ENCODE measurements at places on chromosomes 6 and 20.

GRCh38 chr6:56833127-56833791, 121.6 kb upstream of the BEND6 start:
- no peak for DNase-seq

- DNase-seq: no peak
Measured at GRCh38 chr6:170012037-170012330, 260.6 kb downstream of the ERMARD start.

DNA sequence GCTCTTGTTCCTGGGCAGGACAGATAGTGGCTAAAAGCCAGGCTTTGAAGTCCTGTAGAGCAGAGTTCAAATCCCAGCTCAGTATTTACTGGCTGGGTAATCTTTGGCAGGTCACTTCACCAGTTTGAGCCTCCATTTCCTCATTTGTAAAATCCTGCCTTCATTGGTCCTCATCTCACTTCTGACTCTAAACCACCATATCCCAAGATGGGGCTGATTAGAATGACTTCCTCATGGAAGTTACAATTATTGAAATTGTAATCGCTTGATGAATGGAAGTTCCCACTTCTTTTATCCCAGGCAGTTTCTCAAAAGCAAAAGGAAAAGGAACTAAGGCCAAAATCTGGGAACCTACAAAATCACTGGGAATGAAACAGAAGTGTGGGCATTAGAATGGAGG, 35.9 kb upstream of the B4GALT5 start:
- no peak for DNase-seq

DNA sequence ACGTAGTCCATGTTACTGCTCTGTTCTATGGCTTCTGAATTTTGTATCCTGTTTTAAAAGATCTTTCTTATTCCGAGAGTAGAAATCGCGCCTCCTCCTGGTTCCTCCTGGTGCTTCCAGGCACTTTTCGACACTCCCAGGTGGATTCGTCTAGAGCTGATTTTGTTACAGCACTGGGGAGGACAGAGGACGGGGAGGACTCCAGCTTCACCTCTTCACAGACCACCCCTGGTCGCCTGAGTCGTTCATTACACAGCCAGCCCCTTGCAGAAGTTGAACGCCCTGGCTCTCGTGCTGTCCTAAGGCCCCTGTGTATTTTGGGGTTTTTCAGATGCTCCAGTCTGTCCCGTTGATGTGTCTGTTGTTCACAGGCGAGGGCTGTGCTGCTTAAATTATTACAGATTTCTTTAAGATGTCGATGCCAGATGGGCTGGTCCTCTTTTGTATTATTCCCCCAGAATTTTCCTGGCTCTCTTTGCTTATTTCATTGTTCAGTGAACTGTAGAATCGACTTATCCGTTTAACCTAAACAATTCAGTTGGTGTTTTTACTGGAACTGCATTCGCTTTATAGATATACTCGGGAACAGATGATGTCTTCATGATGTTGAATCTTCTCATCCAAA, 30.5 kb downstream of the COL20A1 start:
- DNase-seq: no peak

- no peak for DNase-seq
Measured at GRCh38 chr6:5537132-5537531, 275.8 kb downstream of the FARS2 start.

GRCh38 chr20:41110930-41111577, 26.3 kb upstream of the PLCG1 start:
- no peak for DNase-seq

DNA sequence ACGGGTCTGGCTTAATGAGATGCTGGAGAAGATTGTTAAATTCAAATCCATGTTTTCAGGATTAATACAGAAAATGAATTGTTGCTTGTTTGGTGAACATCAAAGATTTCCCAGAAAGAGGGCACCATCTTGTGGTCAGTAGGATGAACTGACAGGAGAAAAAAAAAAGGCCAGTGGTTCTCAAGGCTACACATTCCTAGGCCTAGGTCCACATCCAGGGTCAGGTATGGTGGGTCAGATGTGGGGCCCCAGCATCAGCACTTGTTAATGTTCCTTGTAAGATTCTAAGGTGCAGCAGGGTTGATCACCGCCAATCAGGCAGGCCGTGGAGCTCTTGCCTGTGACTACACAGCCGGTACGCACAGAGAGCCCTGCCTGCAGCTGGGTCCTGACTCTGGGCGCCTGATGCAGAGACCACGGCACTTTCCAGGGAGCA, 34.0 kb upstream of the FOXO3 start:
- DNase-seq: no peak

DNA sequence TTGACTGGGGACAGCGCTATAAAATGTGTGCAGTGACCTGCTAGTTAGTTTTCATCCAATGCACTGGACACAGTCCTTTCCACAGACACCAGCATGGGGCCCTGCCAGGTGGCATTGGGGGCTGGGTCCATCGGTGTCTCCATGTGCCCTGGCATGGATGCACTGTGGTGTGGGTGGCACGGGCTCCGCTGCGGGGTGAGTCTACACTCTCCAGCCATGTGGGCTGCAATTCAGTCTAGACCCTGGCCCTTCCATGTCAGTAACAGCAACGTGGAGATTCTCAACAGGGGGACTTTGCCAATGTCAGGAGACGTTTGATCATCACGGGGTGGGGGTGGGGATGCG, 100.0 kb downstream of the RAMACL start:
- no peak for DNase-seq

DNA sequence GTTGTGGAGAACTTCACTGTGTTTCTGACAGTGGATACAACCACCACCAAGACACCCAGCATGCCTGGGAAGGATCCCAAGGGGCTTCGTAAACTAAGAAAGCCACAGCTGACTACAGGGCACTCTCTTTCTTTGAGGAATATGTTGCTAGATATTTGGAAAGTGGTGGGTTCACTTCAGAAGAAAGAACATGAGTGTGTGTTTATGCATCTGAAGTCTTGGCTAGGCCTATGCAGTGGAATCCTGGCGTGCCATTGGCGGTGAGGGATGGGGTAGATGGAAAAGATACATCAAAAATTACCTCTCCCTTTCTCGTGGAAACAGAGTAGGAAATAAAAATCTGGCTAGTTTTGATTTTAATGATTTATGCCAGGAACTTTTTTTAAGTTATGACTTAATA, 187.7 kb downstream of the PDE7B start:
- DNase-seq: no peak

GRCh38 chr20:38940644-38941043, 14.4 kb downstream of the FAM83D start:
- DNase-seq: no peak

DNA sequence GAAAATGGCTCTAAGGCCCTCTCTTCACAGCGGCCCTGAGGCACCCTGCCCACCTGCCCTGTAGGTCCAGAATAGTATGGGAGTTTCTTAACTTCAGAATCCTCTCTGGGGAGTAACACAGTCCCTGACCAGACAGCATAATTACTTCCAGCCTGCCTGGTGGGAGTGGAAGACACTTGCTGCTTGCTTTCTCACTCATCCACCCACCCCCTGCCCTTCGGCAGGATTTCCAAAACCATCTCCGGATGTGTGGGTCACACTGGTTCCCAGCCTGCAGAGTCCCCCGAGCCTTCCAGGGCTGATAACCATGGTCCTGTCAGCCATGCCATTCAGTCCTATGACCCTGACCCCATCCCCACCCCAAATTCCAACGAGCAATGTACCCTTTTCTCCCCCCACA, 5.4 kb downstream of the SLC29A1 start:
- DNase-seq: no peak

DNA sequence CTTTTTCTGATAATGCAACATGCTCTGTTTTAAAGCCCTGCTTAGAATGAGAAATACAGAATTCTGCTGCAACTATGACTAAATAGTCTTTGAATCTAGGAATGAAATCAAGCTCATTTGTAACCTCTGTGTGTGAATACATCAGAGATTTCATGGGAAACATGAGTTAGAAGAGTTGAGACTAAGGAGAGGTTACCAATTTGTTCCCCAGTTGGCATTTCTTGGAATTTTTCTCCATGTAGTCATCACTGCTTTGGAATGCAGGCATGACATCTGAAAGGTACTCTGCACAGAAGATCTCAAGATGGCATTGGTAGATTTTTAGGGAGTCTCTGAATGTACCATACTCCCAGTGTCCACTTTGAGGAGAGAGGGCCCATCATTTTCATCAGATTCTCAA, 237.2 kb downstream of the TFAP2A start:
- DNase-seq: no peak

- no peak for DNase-seq
Measured at GRCh38 chr6:154673919-154674318, 59.3 kb upstream of the SCAF8 start.

GRCh38 chr6:116019428-116019827, 41.3 kb downstream of the FRK start:
- DNase-seq: no peak

GRCh38 chr6:121826156-121826810, 390.8 kb downstream of the GJA1 start:
- no peak for DNase-seq

DNA sequence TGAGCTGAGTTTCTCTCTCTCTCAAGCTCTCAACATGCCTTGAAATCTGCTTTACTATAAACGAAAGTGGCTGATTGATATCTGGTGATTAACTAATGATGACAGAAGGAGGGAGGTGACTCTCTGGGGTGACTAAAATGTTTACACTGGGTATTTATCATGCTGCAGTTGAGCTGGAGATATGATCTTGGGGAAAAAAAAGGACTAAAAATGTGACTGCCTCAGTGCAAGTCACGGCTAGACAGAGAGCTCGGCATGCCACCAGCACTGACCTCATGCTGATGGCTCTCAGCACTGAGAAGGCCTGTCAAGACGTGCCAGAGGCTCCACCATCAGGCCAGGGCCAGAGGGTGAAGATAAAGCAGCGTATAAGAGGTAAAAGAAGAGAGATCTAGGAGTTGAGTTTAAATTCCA, 103.1 kb upstream of the SPACA1 start:
- no peak for DNase-seq

DNA sequence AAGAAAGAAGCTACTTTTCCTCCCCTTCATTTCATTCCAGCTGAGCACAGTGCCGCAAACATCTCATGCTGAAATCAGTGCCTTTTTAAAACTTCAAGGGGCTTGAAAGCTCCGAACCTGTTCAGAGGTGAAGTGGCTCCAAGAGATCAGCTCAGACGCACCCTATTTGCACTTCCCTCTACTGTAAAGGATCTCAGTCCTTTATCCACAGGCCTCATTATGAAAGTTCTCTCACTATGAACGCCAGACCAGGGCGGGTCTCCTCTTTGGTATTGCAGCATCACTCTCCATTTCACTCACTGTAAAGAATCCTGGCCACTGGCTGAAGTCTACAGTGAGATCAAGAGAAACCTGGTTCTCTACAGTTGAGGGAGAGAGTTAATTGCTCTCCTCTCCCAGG, 232.7 kb upstream of the POU3F2 start:
- no peak for DNase-seq

GRCh38 chr6:150971219-150971618, 105.7 kb downstream of the MTHFD1L start:
- DNase-seq: no peak

- DNase-seq: no peak
Measured at GRCh38 chr20:40431611-40432010, 257.4 kb downstream of the MAFB start.

DNA sequence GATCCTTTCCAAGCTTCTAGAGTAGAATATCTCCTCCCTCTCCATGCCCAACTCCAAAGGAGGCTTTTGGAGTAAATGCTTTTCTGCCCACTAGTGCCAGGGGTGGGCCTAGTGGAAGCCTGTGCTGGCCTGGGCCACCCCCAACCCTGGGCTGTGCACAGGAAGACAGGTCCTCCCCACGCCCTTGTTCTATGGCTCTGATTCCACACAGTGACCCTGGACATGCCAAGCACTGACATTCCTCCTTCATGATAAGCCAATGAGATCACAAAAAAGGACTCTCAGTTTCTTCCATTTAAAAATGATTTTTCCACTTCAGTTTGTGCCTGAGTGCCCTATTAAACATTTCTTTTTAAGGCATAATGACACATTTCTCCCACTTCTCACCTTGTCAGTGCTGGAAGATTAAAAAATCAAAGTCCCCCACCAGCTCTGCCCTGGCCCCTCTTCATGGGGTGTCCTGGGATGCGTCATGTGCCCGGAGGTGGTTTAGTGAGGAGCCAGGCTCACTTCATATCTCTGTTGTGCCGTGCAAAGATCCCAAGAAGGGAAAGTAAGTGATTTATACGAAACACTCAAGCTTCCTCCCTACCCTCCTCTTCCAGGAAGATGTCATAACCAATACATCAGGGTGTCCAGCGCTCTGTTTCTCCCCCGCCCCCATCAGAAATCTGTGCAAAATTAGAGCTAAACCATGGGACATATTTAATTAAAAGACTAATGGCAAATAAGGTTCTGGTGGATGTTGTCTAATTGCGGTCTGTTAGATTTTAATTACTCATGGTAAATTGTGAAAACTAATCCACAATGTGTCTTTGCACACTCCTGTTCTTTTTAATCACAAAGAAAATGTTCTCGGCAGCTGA, 255.0 kb downstream of the NRN1 start:
- no peak for DNase-seq

DNA sequence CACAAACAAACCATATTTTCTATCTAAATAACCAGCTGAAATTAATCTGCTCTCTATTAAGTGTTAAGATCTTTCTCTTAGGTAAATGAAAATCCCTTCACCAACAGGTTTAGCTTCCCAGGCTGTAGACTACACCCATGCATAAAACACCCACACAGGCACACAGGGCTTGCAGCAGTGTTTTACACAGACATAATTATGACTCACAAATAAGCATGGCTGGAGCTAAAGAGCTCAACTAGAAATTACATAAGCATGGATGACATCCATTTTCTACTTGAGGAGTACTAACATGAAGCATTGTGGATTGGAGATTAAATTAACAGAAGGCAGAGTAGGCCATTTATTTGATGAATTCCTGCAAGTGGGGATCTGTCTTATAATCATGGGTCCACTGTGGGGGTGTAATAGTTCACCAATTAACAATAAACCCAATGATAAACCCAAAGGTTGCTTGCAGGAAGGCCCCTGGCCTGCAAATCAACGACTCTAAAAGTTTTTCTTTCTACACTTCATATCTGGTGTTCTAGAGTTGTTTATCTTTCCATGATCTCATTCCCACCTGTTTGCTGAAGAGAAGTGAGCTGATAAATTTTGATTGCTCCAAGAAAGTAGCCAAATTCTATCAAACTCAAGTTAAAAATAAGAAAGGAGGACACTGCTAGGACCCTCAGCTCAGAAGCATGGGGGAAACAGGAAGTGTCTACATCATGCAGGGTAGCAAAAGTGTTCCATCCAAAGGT, 33.8 kb upstream of the E2F3 start:
- no peak for DNase-seq

GRCh38 chr20:8952721-8953120, 116.2 kb upstream of the PLCB4 start:
- DNase-seq: no peak

- DNase-seq: no peak
Measured at GRCh38 chr6:123393331-123393730, 243.4 kb downstream of the TRDN start.

GRCh38 chr20:21301940-21302663, 1.0 kb upstream of the XRN2 start:
- no peak for DNase-seq

GRCh38 chr6:4727671-4728435, 48.4 kb upstream of the CDYL start:
- no peak for DNase-seq

DNA sequence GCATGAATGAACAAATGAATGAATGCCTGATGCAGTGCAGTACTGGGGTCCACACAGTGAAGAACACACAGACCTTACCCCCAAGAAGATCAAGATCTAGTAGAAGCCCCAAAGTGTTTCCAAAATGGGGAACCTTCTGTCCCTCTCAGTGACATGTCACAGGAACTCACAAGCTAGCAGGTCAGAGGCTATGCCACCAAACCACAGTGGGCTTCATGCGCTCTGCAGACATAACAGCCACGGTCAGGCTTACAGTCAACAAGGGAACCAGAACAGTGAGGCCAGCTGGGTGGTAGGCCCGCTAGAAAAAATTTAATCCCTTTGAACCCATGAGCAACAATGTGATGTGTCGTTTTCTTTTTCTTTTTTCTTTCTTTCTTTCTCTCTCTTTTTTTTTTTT, 20.2 kb upstream of the ARFGEF2 start:
- DNase-seq: no peak

Data from activated T-cell treated with anti-CD3 and anti-CD28 coated beads for 24 hours (primary cell).